Stimulated activated CD4-positive, alpha-beta T cell treated with anti-CD3 and anti-CD28 coated beads, Interleukin-1b, Interleukin-23, amount 100 ng/mL, for 24 hours (primary cell): ENCODE measurements at places on chromosomes 16 and 17.

GRCh38 chr17:61157246-61157886 is 242.3 kb upstream of the TBX2 start:
- no peak for DNase-seq

DNA sequence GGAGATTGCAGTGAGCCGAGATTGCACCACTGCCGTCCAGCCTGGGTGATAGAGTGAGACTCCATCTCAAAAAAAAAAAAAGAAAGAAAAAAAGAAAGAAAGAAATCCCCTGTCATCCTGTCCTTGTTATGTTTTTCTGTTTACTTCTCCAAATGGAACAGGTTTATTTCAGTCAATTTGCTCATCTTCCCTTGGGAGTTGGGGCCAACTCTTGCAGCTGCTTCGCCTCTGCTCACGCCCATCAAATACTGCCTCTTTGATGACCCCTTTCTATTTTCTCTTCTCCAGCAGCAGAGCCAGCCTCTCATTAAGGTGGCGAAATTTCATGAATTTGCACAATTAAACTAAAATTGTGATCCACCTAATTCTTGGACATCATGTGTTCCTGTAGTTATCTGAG is 173.4 kb downstream of the ZNF18 start:
- no peak for DNase-seq

- no peak for DNase-seq
Measured at GRCh38 chr17:37726891-37727675, 17.8 kb downstream of the HNF1B start.

DNA sequence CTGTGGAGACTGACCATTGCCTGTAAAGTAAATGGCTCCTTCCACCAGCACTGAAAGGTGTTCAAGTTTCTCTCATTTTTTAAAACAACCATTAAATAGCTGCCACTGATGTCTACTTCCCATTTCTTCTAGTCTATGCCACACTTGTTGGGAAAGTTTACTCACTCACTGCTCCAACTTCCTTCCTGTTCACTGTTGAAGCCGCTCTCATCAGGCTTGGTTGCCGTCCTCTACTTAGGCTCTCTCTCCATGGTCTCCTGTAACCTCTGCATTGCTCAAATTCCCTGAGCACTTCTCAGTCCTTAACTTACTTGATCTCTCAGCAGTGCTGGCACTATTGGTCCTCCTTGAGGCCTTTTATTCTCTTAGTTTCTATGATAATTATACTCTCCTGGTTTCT is 32.4 kb downstream of the SNX11 start:
- no peak for DNase-seq

GRCh38 chr17:10748531-10749181 is 18.8 kb upstream of the TMEM220 start:
- DNase-seq: no peak
